ENCODE measurements at places on chromosomes 2 and 18. TPM values are rescaled to one million over a fixed set of nuclear protein-coding genes. Genes with fewer than 3 reads are reported as not detected.

- H3K27ac ChIP-seq, result peak overlapping the region; percentile 7
- no peaks in the 10 kb centered on the region for H3K36me3 ChIP-seq
- H3K4me1 ChIP-seq, result peaks cover 26% of the 10 kb centered on the region
- no peaks in the 10 kb centered on the region for H3K27me3 ChIP-seq
- H3K4me3 ChIP-seq, result no peak overlapping the region
- peak; percentile 29 for DNase-seq
Observed at GRCh38 chr2:174835797-174836255, 71.6 kb upstream of the CHRNA1 start.

DNA sequence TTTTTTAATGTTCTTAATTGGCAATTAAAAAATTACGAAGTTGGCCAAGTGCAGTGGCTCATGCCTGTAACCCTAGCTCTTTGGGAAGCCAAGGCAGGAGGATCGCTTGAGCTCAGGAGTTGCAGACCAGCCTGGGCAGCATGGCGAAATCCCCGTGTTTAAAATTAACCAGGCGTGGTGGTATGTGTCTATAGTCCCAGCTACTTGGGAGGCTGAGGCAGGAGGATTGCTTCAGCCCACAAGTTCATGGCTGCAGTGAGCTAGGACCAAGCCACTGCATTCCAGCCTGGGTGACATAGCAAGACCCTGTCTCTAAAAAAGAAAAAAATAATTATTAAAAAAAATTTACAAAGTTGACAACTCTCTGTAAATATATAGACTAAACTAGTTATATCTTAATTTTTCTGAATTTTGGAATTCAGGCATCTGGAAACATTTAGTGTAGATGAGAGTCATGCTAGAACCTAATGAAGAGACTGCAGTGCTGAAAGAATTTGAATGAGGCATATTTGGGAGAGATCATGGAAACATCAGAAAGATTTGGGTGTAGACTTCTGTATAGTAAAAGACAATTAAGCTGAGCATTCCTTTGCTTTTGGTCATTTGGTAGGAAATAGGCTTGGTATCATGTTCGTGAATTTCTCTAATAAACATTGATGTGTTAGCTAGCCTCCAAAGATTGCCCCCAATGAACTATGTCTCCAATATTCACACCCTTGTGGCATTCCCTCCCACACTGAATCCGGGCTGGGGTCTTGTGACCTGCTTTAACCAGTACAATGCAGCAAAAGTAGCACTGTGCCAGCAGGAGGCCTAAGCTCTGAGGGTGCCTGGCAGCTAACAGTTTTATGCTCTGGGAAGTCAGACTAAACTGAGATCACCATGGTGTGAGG, 4.2 kb upstream of the ROCK1 start:
- no peak overlapping the region for H3K27ac ChIP-seq
- no peaks in the 10 kb centered on the region for H3K36me3 ChIP-seq

- H3K4me3 ChIP-seq, result no peak overlapping the region
- no peak overlapping the region for H3K27ac ChIP-seq
- DNase-seq, result no peak
- H3K27me3 ChIP-seq, result no peaks in the 10 kb centered on the region
Observed at GRCh38 chr2:191333911-191334357, 88.7 kb downstream of the MYO1B start.

GRCh38 chr2:8247905-8248622, 433.8 kb upstream of the ID2 start:
- no peaks in the 10 kb centered on the region for H3K4me1 ChIP-seq
- DNase-seq, result no peak
- H3K27ac ChIP-seq, result no peak overlapping the region

GRCh38 chr18:22439447-22439846, 21.7 kb upstream of the CTAGE1 start:
- H3K36me3 ChIP-seq, result no peaks in the 10 kb centered on the region

The CRYGC gene
- total RNA-seq, result not detected

DNA sequence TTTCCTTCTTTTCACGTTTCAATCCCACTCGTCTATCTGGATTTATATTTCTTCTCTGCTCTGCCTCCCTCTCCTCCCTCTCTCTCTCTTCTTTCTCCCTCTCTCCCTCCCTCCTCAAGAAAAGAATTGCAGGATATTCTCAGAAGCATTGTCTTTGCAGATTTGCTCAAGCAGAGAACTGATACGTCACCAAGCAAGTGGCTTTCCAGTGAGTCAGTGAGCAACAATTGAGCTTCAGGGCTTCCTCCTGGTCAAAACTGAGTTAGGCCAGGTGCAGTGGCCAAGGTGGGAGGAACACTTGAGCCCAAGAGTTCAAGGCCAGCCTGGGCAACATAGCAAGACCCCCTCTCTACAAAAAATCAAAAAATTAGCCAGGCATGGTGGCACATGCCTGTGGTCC, 151.1 kb downstream of the SMAD2 start:
- H3K4me3 ChIP-seq, result no peak overlapping the region
- no peak overlapping the region for H3K27ac ChIP-seq
- peak; percentile 63 for DNase-seq
- no peaks in the 10 kb centered on the region for H3K4me1 ChIP-seq
- no peaks in the 10 kb centered on the region for H3K36me3 ChIP-seq

DNA sequence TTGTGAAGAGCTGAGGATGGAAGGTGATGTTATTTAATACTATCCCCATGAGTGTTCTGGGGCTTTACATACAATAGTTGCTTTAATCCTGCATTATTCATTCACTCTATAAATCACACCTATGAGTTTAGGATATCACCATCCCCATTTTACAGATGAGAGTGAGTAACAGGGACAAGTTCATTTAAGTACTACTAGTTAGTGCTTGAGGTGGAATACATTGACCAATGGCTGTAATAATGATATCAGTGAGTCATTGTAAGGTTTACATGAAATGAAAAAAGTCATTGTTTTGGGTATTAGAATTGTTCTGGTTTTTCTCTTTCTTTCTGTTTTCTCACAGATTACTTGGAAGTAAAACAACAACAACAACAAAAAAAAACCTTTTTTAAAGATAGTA, 42.5 kb downstream of the TANC1 start:
- no peak overlapping the region for H3K4me3 ChIP-seq
- H3K27me3 ChIP-seq, result no peaks in the 10 kb centered on the region
- H3K27ac ChIP-seq, result no peak overlapping the region
- no peak for DNase-seq
- H3K36me3 ChIP-seq, result peaks cover 7% of the 10 kb centered on the region
- no peaks in the 10 kb centered on the region for H3K4me1 ChIP-seq

DNA sequence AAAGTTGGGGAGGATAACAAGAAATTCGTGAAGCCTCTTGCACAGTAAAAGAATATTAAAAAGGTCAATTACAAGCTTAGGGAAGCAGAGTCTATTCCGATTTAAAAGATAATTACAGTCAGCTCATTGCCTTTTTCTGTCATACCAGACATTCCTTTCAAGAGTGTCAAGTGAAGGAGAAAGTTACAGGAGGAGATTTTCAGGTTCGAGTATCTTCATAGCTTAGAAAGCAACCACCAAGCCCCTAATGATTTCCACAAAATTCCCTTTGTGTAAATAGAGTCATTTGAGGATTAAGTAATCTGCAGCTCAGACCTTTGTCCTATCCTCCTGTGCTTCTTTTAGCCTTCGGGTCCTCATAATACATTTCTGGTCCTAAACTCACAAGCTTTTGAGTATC, 414.9 kb downstream of the CDH2 start:
- no peaks in the 10 kb centered on the region for H3K4me1 ChIP-seq
- no peak for DNase-seq
- H3K27ac ChIP-seq, result no peak overlapping the region
- no peaks in the 10 kb centered on the region for H3K36me3 ChIP-seq
- H3K27me3 ChIP-seq, result no peaks in the 10 kb centered on the region

DNA sequence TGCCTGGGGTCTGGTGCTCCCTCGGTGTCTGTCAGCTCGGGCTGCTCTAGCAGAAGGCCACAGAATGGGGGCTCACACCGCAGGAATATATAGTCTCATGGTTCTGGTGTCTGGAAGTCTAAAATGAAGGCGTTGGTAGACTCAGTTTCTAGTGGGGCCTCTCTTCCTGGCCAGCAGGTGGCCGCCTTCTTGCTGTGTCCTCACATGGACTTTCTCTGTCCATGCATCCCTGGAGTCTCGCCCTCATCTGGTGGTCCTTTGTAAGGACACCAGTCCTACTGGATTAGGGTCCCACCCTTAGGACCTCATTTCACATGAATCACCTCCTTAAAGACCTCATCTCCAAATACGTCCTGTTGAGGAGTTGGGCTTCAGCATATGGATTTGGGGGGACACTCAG, 65.7 kb downstream of the RRM2 start:
- no peak for DNase-seq
- no peak overlapping the region for H3K27ac ChIP-seq
- no peak overlapping the region for H3K4me3 ChIP-seq
- H3K27me3 ChIP-seq, result no peaks in the 10 kb centered on the region
- no peaks in the 10 kb centered on the region for H3K36me3 ChIP-seq

DNA sequence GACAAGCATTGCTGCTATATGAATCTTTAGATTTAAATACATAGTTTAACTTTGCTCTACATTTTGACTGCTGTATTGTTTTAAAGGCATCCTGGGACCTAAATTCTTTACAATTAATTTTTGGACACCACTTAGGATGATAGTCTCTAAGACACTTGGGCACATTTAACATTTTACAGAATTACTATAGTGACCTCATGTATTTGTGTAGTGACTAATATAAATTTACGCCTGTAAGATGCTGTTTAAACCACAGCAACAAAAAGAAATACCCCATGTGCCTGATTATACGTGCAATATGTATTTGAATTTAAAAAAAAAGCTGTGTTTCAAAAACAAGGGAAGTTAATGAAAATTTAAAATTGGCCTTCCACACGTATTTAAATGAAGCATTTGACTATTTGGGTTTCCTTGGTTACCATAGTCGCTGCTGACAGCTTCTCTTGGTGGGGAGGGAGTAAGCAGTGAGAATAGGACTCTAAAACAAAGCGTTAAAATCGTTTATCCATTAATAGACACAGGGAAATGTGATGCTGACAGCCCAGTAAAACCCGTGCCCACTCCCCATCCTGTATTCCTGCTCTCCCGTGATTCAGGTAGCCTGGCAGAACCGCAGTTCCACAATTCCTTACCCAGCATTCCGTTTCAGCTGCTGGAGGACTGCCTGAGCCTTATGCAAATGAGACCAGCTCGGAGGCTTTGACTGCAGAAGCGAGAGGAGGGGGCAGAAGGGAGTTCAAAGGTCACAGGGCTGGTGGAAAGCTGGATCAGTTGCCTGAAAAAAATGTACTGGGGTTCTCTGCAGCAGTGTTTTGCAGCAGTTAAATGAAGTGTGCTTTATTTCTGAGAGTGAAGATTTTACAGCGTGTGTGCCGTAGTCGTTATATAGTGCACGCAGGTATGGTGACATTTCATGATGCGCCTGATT, 104.3 kb downstream of the CSRNP3 start:
- peak overlapping the region; percentile 36 for H3K4me3 ChIP-seq
- H3K36me3 ChIP-seq, result no peaks in the 10 kb centered on the region
- H3K4me1 ChIP-seq, result no peaks in the 10 kb centered on the region
- H3K27me3 ChIP-seq, result no peaks in the 10 kb centered on the region
- DNase-seq, result peak; percentile 18
- H3K27ac ChIP-seq, result no peak overlapping the region

DNA sequence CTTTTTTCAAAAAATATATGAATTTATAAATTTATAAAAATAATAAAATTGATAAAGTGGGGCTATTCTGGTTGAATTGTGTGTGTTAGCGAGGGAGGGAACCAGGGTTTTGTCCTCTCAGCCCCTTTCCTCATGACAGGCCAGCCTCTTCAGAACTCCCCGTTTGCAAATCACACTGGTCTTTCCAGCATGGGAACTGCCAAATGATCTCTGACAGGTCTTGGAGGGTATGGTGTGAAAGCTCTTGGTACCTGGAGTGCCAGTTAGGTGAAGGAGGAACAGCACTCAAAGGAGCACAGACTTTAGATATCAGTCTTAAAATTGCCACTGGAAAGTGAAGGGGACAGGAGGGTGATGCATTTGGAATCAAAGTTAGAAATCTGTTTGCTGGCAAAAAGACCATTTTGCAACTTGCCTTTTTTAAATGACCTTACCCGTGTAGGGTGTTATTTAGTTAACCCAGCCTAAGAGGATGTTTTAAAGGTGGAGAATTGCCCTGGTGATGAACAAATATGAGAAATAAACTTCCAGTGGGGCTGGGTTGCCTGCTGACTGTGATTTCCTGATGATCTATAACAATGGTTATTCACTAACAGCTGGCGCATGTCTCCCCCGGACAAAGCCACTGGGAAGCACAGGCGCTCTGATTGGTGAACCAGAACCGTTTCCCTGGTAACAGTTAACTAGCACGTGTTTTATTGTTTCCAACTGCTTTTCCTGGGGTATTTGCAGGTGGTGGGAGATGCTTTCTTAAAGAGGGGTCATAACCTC, 85.3 kb upstream of the EFEMP1 start:
- H3K36me3 ChIP-seq, result no peaks in the 10 kb centered on the region
- H3K27me3 ChIP-seq, result no peaks in the 10 kb centered on the region
- H3K4me3 ChIP-seq, result no peak overlapping the region
- DNase-seq, result no peak
- H3K27ac ChIP-seq, result no peak overlapping the region

DNA sequence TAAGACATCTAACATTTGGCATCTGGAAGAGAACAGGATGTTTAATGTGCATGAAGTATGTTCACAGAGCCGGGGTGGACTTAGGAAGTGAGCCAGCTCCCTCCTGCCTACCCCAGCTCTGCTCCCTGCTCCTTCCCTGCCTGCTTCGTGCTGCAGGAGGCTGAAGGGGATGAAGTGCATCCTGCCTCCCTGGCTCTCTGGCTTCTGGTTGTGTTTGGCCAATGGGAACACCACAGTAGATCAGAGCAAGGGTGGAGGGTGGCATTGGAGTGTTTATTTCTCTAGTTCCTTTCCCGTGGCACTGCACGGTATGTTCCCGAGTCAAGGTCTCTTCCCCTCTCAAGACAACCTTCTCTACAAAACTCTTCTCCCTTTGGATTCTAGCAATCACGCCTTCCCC, 379.9 kb downstream of the CLIP4 start:
- no peak for DNase-seq
- H3K27me3 ChIP-seq, result peaks cover 49% of the 10 kb centered on the region
- H3K36me3 ChIP-seq, result no peaks in the 10 kb centered on the region
- no peak overlapping the region for H3K4me3 ChIP-seq
- H3K27ac ChIP-seq, result no peak overlapping the region

GRCh38 chr2:85725451-85725850, 28.3 kb upstream of the ATOH8 start:
- no peak for DNase-seq
- no peaks in the 10 kb centered on the region for H3K27me3 ChIP-seq
- no peak overlapping the region for H3K27ac ChIP-seq
- no peaks in the 10 kb centered on the region for H3K36me3 ChIP-seq
- no peaks in the 10 kb centered on the region for H3K4me1 ChIP-seq

DNA sequence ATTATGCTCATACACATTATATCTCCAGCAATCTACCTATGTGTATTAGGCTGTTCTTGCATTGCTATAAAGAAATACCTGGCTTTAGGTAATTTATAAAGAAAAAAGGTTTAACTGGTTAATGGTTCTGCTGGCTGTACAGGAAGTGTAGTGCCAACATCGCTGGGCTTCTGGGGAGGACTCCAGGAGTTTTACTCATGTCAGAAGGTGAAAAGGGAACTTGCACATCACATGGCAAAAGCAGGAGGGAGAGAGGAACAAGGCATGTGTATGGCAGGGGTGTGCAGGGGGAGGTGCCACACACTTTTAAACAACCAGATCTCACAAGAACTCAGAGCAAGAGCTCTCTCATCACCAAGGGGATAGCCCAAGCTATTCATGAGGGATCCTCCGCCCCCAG, 715.4 kb upstream of the ZEB2 start:
- H3K27me3 ChIP-seq, result no peaks in the 10 kb centered on the region
- no peak for DNase-seq
- no peak overlapping the region for H3K4me3 ChIP-seq
- no peaks in the 10 kb centered on the region for H3K36me3 ChIP-seq
- no peaks in the 10 kb centered on the region for H3K4me1 ChIP-seq

GRCh38 chr2:64695721-64696261, 42.1 kb upstream of the SERTAD2 start:
- H3K36me3 ChIP-seq, result no peaks in the 10 kb centered on the region
- H3K4me3 ChIP-seq, result no peak overlapping the region
- peaks cover 10% of the 10 kb centered on the region for H3K4me1 ChIP-seq
- no peaks in the 10 kb centered on the region for H3K27me3 ChIP-seq
- H3K27ac ChIP-seq, result no peak overlapping the region

All from PC-9 (cell line).